ENCODE measurements at places on chromosomes 13 and 19.

GRCh38 chr19:29854033-29854432 lies 42.2 kb downstream of the CCNE1 start:
- DNase-seq: no peak

DNA sequence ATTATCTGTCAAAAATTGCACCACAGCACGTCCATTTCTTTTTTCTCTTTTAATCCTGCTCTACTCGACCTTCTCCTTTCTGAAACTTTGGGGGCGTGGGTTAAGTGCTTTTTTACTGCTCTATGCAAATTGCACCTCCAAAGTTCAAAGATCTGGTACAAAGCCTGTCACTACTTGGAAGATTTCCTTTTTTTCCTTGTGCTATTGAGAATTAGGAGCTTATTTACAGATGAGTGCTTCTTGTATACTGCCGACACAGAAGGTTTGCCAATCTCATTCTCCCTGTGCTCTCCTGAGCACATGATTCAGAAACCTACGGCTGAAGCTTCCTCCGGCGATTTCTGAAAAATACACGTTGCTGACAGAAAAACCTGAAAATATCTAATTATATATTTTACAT lies 94.8 kb downstream of the TEX29 start:
- no peak for DNase-seq

DNA sequence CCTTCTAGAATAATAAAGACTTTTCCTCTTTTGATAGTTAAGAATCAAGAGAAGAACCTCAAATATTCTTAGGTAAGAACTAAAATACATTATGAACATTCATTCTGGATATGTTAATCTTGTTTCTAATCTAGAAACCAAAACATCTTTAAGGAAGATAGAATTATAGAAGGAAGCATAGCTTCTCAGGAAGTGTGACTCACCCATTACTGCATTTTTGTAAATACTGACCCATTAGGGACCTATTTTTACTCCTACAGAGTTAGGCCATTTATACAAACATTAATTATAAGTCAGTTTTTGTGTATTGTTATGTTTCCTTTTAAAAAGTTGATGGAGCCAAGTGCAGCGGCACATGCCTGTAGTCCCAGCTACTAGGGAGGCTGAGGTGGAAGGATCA lies 147.1 kb downstream of the NUFIP1 start:
- DNase-seq: no peak

DNA sequence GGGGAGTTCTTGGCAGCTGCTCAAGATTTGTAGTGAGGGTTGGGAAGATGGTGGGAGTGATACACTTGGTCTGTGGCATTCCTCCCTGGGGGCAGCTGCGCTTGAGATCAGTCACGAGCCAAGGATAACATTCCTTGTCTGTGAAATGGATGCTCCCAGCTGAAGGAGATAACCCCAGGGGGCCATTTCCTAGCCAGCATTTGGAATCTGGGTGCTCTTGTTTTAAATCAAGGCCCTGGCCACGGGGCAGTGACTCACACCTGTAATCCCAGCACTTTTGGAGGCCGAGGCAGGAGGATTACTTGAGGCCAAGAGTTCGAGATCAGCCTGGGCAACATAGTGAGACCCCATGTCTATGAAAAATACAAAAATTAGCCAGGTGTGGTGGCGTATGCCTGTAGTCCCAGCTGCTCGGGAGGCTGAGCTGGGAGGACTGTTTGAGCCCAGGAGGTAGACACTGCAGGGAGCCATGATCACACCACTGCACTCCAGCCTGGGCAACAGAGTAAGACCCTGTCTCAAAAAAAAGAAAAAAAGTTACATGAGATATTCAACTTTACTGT lies 4.6 kb downstream of the PKN1 start:
- DNase-seq: no peak

GRCh38 chr13:44307844-44308243 lies 65.8 kb upstream of the SERP2 start:
- no peak for DNase-seq

DNA sequence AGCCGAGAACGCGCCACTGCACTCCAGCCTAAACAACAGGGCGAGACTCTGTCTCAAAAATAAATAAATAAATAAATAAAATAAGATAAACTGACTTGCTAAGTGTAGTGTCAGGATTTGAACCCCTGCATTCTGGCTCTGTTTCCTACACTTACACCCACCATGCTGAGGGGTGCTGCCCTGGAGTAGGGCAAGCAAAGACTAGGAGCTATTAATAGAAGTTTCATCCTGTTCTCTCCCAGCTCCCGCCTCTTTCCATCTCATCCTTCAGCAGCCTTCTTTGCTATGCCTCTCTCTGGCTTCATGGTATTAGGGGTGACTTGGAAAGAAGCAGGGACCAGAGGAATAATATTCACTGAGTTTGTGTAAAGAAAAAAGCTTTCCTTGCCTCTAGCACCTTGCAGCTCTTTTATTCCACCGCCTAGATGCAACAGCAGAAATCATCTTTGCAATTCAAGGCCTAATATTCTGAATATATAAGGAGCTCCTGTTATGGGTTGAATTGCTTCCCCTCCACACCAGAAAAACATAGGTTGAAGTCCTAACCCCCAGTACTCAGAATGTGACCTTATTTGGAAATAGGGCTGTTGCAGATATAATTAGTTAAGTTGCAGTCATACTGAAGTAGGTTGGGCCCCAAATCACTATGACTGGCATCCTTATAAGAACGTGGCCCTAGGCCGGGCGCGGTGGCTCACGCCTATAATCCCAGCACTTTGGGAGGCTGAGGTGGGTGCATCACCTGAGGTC lies 8.7 kb upstream of the PLAUR start:
- no peak for DNase-seq

DNA sequence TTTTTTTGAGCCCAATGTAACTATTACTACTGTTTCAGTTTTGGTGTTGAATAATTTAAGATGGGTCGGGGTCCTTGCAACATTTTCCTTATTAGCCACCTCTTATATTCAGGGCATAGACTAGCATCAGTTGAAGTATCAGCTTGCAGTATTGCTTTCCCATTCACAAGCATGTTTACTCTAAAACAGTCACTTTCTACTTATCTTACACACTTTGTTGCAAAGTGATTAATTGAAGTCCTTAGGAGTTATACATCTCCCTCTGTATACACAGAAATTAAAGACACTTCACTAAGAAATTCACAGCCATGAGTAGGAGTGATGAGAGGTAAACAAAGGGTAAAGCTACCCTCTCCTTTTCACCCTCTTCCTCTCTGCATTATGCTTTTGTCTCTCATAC lies 27.6 kb downstream of the SLAIN1 start:
- DNase-seq: no peak

DNA sequence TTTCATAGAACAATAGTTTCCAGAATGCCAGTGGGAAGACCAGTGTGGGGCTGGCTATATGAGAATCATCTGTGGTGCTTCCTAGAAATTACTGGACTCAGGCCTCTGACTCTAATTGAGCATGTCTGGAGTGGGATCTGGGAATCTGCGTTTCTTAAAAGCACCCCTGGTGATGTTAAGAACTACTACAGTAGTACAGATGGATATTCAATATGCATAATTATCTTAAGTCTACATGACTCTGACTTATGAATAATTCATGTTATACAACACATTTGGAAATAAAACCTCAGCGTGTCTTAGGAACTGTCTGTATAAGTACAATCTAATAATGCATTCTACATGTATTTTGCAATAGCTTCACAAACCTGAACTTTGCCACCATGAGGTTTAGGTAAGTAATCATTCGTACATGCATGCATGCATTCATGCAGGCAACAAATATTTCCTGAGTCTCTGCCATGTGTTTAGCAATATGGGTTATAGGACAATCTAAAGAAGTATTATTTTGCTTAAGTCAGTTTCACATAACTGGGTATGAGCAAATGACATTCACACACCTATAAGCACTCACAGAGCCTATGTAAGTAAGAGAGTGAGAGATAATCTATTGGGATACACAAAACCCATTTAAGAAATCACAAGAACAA lies 62.0 kb downstream of the EPSTI1 start:
- DNase-seq: no peak

GRCh38 chr13:30403456-30403855 lies 18.8 kb upstream of the UBE2L5 start:
- DNase-seq: no peak

GRCh38 chr13:45356966-45357672 lies 16.1 kb upstream of the TPT1 start:
- DNase-seq: no peak

GRCh38 chr13:58587183-58587582 lies 955.6 kb downstream of the PCDH17 start:
- no peak for DNase-seq

DNA sequence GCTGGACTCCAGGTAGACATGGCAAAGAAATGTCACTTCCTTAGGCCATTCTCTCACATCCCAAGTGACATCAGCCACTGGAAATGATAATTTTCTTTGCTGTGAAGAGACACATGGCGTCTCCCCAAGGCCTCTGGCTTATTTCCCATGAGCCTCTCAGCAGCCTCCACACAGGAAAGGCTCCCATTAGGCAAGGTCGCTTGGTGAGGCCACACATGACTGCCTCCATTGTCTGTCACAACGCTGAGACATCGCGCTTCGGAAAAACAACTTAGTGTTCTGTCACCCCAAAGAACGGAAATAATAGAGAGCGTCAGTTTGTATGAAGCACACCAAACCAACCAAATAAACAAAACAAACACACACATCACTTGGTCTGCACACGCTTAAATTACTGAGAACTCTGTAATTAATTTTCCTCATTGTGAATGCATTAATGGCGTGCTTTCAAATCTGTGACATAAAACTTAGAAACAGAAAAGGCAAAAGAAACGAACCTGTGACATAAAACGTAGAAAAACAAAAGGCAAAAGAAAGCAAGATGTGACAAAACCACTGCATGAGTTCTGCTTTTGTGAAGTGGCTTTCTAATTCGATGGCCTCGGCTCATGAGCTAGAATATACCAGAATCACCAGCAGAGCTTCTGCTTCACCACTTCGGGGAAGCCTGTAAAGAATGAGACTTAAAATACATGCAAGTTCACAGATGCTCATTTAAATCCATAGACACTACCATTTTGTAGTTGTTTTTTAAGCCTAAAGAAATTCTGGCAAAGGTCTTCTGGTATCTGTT lies 404.2 kb upstream of the SGCG start:
- no peak for DNase-seq

- DNase-seq: no peak
Measured at GRCh38 chr13:72208112-72208645, 341.2 kb upstream of the DACH1 start.
